ENCODE measurements at places on chromosomes 11 and 22. TPM values are rescaled to one million over a fixed set of nuclear protein-coding genes. Genes with fewer than 3 reads are reported as not detected.
A peak's percentile ranks its signal among the peaks of the same experiment; 100 is the strongest.

POTEH gene
- total RNA-seq: not detected

CCDC188 gene
- 1.2 TPM for total RNA-seq

DNA sequence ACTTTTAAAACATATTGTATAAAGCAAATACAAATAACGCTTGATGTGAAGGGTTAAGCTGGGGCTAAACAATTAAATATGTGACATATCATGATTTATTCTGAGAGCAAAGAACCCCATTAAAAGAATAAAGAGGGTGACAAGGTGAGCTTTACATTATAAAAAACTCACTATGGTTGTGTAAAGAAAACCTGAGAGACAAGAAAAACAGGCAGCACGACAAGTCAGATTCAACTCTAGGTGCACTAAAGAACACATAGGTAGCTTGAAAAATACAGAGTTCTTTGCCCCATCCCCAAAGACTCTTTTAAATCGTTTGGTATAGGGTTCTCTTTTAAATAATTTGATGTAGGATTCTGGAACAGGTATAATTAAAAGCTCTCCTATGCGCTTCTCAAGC lies 63.5 kb downstream of the LUZP2 start:
- DNase-seq: no peak

GRCh38 chr11:103898577-103899336 lies 137.7 kb upstream of the DDI1 start:
- DNase-seq: no peak

DNA sequence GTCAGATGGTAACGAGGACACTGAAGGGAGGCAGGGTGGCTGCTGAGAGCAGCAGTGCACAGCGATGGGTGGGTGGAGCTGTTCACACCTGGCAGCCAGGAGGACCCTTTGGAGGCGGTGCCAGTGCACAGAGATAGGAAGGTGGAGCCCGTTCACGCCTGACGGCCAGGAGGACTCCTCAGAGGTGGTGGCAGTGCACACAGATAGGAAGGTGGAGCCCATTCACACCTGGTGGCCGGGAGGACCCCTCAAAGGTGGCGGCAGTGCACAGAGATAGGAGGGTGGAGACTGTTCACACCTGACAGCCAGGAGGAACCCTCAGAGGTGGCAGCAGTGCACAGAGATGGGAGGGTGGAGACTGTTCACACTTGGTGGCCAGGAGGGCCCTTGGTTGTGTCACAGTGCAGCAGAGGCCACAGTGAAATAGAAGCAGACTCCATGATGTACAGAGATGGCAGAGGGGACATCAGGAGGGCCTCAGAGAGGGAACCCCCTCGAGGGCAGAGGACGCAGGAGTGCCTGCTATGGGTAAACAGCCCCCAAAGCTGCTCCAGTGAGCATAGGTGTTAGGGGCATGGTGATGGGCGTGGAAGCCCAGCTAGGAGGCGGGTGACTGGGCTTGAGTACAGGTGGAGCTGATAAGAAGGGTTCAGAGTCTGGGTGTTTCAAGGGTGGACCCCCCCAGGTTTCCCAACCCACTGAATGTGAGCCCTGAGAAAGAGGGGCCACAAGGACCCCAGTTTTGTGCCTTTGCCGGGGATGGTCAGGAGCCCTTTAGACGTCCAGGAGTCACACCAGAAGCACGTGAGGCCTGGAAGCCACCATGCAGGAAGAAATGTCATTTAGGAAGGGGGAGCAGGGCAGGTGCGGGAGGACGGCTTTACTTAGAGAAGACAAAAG lies 566.7 kb downstream of the BRD1 start:
- DNase-seq: no peak

DNA sequence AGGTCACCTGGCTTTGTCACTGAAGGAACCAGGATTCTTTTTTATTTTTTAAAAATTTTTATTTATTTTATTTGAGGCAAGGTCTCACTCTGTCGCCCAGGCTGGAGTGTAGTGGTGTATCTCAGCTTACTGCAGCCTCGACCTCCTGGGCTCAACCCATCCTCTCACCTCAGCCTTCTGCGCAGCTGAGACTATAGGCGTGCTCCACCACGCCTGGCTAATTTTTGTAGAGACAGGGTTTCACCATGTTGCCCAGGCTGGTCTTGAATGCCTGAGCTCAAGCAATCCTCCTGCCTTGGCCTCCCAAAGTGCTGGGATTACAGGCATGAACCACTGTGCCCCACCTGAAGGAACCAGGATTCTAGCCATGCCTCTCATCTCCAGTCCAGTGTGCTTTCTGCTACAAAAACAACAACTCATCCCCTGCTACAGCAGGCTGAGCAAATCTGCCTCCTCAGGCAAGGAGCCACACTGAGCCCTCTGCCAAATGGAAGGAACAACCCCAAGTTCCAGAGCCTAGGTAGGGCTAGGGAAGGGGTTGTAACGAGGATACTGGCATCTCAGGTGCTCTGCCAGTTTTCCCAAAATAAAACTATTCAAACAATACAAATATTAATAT lies 2.6 kb upstream of the PEX26 start:
- no peak for DNase-seq

DNA sequence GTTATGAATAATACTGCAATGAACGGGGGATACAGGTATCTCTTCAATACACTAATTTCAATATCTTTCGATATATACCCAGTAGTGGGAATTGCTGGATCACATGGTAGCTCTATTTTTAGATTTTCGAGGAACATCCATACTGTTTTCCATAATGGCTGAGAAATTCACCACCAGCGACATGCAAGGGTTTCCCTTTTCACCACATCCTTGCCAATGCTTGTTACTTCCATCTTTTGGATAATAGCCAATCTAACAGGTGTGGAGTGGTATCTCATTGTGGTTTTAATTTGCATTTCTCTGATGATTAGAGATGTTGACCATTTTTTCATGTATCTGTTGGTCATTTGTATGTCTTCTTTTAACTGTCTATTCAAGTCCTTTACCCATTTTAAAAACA lies 5.9 kb downstream of the IL10RA start:
- no peak for DNase-seq

- no peak for DNase-seq
Measured at GRCh38 chr11:14764179-14764578, 120.6 kb downstream of the PDE3B start.

OR5B21 gene
- total RNA-seq: not detected

DNA sequence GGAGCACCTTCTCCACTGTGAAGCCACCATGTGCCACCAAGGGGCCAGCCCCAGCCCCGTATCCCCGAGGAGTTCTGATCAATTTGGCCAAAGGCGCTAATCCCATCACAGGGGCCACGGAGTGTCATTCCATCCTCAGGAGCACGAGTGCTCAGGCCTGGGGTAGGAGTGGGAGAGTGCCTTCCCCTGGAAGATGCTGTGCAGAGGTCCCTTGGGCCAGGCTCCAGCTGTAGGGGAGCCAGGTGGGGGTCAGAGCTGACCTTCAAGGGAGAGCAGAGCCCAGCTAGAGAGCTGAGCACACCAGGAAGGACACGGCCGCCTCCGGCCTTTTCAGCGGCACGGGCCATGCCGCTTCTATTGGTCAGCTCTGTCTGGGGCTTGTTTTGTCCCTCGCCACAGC lies 1459.9 kb downstream of the BRD1 start:
- DNase-seq: no peak

GRCh38 chr11:20093775-20094174 lies 66.5 kb downstream of the DBX1 start:
- no peak for DNase-seq

DNA sequence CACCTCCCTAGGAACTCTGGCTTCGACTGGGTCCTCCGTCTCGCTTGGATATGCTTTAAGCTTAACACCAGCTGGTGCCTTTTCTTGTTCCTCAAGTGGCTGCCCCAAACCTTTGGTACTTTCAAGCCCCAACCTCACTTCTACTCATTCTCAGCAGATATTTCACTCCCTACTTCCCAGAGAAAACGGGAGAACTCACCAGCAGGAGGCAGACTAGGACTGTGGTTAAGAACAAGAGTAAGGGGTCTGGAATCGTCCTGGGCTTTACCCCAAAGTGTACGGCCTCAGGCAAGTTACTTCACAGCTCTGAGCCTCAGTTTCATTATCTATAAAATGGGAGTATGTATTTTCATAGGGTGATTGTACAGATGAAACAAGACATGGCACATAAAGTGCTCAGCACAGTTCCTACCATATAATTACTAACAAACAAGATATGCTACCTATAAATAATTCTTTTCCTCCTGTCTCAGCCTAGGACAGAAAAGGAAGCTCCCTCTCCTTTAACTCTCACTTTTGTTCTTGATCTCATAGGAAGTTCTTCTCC lies 37.8 kb downstream of the PAMR1 start:
- DNase-seq: peak; percentile 20

SMTNL1 gene
- total RNA-seq: 7.9 TPM

RBM7 gene
- 40.9 TPM for total RNA-seq

SAA2 gene
- 0.69 TPM for total RNA-seq

- DNase-seq: no peak
Measured at GRCh38 chr11:107247167-107247861, 210.3 kb downstream of the CWF19L2 start.

- DNase-seq: no peak
Measured at GRCh38 chr11:112997857-112998466, 36.7 kb downstream of the NCAM1 start.

DNA sequence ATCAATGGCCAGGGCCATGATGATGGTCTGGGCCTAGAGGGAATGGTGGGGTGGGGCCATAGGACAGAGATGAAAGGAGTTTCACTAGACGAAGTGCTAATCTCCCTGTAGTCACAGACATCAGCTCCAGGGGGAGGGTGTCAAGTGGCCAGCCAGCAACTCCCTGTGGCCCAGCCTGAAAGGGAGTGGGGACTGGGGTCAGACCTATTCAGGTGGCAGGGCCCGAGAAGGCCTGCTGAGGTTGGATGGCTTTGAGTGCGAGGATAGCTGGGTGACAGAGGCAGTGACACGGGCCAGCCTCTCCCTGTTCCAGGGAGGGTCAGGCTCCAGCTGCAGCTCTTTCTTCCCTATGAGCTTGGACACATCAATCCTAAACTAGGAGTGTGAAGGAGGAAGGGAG lies 11.0 kb downstream of the TOB2 start:
- no peak for DNase-seq

- no peak for DNase-seq
Measured at GRCh38 chr11:123238297-123238696, 43.2 kb upstream of the CLMP start.

DNA sequence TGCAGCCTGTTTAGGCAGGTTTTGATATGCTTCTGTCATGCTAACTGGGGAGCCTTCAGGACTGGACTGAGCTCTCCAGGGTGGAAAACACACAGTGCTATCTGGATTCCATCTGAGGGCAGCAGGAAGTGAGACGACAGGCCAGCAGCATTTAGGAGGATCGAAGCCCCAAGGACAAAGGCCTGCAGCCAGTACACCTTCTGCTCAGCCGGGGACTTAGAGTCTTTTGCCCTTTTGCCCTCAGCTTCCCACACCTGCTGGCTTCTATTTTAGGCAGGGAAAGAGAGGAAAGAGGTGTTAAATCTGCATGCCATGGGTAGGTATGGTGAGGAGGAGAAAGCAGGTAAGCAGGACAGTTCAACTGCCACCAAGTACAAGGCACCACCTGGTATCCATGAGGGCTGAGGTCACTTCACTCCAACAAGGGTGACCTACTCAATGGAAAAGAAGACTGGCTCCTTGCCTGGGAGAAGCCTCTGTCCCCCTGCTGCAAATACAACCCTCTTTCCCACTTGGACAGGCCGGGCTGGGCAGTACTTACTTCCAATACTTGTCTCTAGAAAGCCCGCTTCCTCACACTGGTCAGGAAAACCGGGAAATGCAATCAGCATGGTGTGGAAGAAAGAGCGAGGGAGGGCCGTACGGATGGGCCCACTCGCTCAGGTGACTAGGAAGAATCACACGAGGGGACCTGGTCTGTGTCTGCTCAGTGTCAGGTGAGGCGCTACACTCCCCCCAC lies 12.3 kb downstream of the LARGE2 start:
- no peak for DNase-seq
